ENCODE measurements at places on chromosomes 16 and 17. TPM values are rescaled to one million over a fixed set of nuclear protein-coding genes. Genes with fewer than 3 reads are reported as not detected.

AGRP gene
- not detected for total RNA-seq

FLYWCH1 gene
- total RNA-seq = 36.4 TPM

PARD6A gene
- 0.65 TPM for total RNA-seq

PRR29 gene
- 0.28 TPM for total RNA-seq

GPR142 gene
- total RNA-seq = not detected

TNFRSF17 gene
- not detected for total RNA-seq

KAT7 gene
- 27.5 TPM for total RNA-seq

AATK gene
- 0.43 TPM for total RNA-seq

SRL gene
- 0.09 TPM for total RNA-seq

FOXO3B gene
- total RNA-seq = 2.1 TPM

ARL5C gene
- total RNA-seq = not detected

CHST5 gene
- not detected for total RNA-seq

SYCE1L gene
- total RNA-seq = 0.46 TPM

CANT1 gene
- total RNA-seq = 27.9 TPM

DRG2 gene
- total RNA-seq = 30.0 TPM

KCNJ12 gene
- total RNA-seq = 2.3 TPM

KRT24 gene
- not detected for total RNA-seq

APOH gene
- not detected for total RNA-seq

FZD2 gene
- 7.7 TPM for total RNA-seq

CNTD1 gene
- 0.14 TPM for total RNA-seq

KRT27 gene
- not detected for total RNA-seq

CCL3 gene
- total RNA-seq = not detected

PSKH1 gene
- 8.7 TPM for total RNA-seq

CRLF3 gene
- 9.5 TPM for total RNA-seq

CHD9NB gene
- 1.1 TPM for total RNA-seq

TP53TG3B gene
- not detected for total RNA-seq

GPR179 gene
- under 0.01 TPM for total RNA-seq

CNGB1 gene
- not detected for total RNA-seq

NPIPB9 gene
- total RNA-seq = 0.71 TPM
